GM12865 (cell line): ENCODE measurements at places on chromosomes 7 and 10.

DNA sequence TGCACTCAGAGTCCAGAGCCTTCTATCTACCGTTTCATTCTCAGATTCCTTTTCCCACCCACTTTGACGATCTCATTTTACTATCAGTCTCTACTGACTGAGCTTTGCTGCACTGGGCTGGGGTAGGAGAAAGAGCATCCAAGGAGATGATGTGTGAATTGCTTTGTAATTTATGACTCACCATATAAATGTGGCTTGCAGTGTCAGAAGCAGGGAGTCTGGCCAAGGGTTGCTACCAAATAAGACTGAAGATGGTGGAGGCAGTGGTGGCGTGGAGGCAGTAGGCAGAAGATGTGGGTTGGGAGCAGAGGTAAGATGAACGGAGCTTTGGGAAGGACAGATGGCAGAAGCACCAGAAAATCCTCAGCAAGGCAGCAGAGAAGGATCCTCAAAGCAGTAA lies 73.3 kb upstream of the AGK start:
- no peak for DNase-seq

- DNase-seq: no peak
Observed at GRCh38 chr7:22213081-22213480, 143.9 kb downstream of the RAPGEF5 start.

GRCh38 chr7:150931199-150931869 lies 46.8 kb downstream of the KCNH2 start:
- DNase-seq: peak; percentile 33

GRCh38 chr7:4962872-4963775 lies 4.1 kb upstream of the MMD2 start:
- no peak for DNase-seq

DNA sequence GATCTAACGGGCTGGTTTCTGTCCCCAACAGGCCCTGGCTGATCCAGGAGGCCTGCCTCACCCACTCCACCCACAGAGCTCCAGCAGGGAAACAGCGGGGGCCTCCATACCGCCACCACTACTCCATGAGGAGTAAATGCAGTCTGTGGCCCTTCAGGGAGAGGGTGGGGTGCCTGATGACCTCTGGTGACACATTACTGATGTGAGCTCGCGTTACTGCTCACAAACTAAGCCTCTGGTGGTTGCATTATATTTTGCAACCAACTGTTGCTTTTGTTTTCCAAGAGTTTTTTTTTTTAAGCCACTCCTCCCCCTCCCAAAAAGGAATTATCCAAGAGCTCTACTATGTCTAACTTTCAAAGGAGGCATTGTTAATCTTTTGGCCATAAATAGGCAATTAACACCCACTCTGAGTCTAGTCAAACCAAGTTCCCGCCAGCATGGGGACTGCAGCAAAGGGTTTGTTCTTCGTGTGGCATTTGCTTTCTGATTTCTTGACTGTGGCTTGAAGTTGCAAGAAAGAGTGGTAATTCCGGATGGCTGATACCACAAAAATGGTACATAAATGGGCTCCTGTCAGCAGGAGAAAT lies 72.6 kb downstream of the FAM53B start:
- DNase-seq: no peak

DNA sequence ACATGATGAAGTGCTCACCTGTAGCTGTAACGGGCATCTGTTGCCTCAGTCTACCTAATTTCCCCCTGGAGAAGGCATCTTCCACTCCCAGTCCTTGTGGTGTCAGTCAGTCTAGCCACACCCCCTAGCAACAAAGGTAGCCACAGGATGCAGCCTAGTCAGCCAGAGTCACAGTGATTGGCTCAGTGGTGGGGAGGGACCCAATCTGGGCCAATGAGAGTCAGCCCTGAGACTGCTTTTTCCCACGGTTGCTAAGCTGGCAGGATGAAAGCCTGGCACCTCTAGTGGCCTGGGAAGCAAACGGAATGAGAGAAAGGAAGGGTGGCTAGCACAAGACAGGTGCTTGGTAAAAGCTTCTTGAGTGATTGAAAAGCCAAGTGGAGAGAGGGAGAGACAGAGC lies 118.6 kb downstream of the SH3PXD2A start:
- DNase-seq: peak; percentile 36

- peak; percentile 86 for DNase-seq
Observed at GRCh38 chr10:48285710-48286109, 11.2 kb upstream of the FRMPD2 start.

DNA sequence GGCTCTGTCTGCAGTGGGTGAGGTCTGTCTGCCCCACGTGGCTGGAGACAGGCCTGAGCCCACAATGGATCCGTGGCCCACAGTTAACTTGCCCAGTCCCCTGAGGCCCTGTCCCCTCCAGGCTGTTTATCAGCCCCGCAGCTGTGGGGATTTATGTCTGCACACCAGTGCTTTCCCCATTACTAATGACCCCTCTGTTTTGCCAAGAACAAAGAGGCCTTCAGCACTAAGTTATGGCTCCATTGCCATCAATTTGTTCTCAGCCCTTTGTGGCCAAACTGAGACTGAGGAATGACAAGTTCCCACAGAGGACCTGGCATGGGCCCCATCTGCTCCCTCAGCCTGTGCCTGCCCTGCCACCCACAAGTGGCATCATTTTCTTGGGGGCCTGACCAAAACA lies 138.2 kb downstream of the C10orf105 start:
- no peak for DNase-seq

- DNase-seq: no peak
Observed at GRCh38 chr7:37332243-37333016, 116.2 kb downstream of the ELMO1 start.

GRCh38 chr10:32331606-32332005 lies 15.4 kb downstream of the EPC1 start:
- DNase-seq: no peak

DNA sequence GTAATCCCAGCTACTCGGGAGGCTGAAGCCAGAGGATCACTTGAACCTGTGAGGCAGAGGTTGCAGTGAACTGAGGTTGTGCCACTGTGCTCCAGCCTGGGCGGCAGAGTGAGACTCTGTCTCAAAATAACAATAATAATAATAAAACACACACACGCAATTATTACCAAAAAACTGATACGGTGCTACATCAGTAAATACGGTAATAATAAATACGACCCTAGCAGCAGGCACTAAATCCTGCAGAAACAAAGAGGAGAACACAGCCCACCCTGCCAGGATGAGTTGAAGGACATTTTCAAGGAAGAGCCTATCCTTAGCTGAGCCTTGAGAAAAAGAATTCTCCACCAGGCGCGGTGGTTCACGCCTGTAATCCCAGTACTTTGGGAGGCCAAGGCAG lies 34.4 kb upstream of the GTF2I start:
- no peak for DNase-seq
